T-helper 17 cell (primary cell): ENCODE measurements at places on chromosomes 11 and 22. TPM values are rescaled to one million over a fixed set of nuclear protein-coding genes. Genes with fewer than 3 reads are reported as not detected.

PYGM gene
- total RNA-seq = 27.1 TPM

GRCh38 chr11:18844753-18845367, 53.3 kb upstream of the PTPN5 start:
- H3K27me3 ChIP-seq = peaks cover 28% of the 10 kb centered on the region
- H3K36me3 ChIP-seq = no peaks in the 10 kb centered on the region
- H3K4me3 ChIP-seq = no peak overlapping the region
- no peaks in the 10 kb centered on the region for H3K4me1 ChIP-seq

DNA sequence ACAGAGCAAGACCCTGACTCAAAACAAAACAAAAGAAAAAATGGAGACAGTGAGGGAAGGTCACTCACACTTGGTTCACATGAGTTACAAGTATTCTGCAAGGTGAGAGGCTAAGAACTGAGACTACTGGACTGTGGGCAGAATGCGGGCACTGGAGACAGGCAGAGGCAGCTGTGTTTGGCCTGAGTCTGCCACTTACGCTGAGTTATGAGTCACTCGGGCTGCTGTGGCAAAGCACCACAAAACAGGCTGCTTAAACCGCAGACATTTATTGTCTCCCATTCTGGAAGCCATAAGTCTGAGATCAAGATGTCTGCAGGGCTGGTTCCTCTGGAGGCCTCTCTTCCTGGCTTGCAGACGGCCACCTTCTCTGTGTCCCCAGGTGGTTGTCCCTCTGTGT, 122.8 kb downstream of the SHANK2 start:
- H3K4me3 ChIP-seq = no peak overlapping the region
- no peak overlapping the region for H3K27ac ChIP-seq
- no peak for DNase-seq
- H3K36me3 ChIP-seq = peaks cover 2% of the 10 kb centered on the region
- no peaks in the 10 kb centered on the region for H3K4me1 ChIP-seq
- H3K27me3 ChIP-seq = peaks cover 22% of the 10 kb centered on the region

PNPLA3 gene
- not detected for total RNA-seq

GRCh38 chr11:119758291-119758690, 29.3 kb upstream of the NECTIN1 start:
- H3K36me3 ChIP-seq = no peaks in the 10 kb centered on the region
- no peak overlapping the region for H3K27ac ChIP-seq
- peaks cover 75% of the 10 kb centered on the region for H3K27me3 ChIP-seq
- no peak for DNase-seq
- H3K4me1 ChIP-seq = peaks cover 3% of the 10 kb centered on the region
